Aorta (tissue), 5 donors: ENCODE measurements at places on chromosomes 7 and 10. TPM values are rescaled to one million over a fixed set of nuclear protein-coding genes. Genes with fewer than 3 reads are reported as not detected.

GRCh38 chr7:111937163-111937562, 269.0 kb downstream of the DOCK4 start:
- DNase-seq, result no peak

DNA sequence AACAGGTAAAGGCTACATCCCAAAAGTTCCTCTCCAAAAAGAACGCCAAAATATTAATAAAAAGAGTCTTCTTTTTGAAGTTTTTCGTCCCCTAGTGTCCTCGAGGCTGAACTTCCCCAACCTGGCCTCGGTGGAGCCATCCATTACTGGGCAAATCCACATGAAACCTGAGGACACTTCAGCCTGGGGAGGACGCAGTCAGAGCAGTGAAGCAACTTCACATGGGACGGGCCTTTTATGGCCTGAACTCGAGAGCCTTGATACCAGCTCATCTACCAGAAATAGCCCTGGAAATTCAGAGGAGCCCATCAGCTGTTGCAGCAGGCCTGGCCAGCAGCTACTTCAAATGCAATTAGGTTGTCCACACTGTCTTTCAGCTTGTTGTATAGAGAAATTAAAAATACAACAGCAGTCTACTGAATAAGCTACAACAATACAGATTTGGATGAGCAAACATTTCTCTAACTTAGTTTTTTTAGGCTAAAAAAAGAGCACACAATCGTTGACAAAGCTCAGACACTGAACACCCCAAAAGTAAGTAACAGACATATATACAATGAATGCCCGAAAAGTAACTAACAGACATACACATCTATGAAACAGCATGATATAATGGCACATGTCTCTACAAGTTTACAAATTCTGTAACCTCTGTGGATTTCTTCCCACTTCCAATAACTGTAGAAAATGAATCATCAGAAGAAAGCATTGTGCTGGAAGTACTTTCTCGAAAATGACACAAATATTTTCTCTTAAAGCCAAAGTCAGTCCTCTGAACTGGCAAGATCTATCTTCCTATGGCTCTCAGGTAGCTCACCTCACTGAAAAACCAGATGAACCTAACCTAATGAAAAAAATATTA, at the start of gene SVIL:
Gene SVIL, minus strand, starts transcription at position 208 of the 862 bp plus-strand sequence. CDS start 79,913 bp downstream, outside the sequence.
- peak; percentile 85 for DNase-seq

DNA sequence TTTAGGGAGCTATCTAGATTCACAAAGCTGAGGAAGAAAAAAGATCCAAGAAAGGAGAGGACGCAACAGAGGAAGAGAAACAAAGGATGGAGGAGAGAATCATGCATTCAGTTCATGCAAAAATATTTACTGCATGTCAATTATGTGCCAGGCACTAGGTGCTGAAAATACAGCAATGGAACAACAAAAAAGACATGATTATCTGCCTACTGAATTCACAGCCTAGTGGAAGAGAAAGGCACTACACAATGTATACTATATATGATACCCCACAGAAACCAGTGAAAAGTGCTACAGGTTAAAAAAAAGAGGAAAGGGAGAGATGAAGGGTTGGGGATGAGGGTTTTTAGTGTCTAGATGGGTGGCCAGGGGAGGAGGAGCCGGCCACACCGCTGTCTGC, 520.4 kb upstream of the CELF2 start:
- DNase-seq, result no peak

The NUPR2 gene
- 1.1 TPM for total RNA-seq
